ENCODE measurements at places on chromosomes 3 and 15.
A peak's percentile ranks its signal among the peaks of the same experiment; 100 is the strongest.

- DNase-seq: no peak
Observed at GRCh38 chr15:92749216-92749615, 93.6 kb upstream of the FAM174B start.

GRCh38 chr15:58419803-58420524 lies 11.8 kb upstream of the LIPC start:
- no peak for DNase-seq

- no peak for DNase-seq
Observed at GRCh38 chr15:73325191-73325861, 43.4 kb downstream of the HCN4 start.

DNA sequence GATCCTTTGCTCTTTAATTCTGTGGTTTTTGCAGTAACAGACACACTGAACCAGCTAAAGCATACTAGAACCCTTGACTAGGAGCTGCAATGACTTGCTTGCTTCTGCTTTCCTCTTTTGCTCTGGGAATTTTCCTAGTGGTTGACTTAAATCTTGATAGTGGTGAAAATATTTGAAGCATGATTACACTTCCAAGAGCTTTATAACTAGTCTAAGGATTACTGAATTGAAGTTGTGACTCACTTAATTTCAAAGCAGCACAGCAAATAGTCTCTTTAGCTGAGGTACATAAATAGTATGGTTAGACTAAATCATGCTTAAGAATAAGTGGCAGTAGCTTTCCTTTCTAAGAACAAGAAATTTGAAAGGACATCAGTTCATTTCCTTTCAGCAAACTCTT lies 513.5 kb upstream of the GBE1 start:
- DNase-seq: no peak

DNA sequence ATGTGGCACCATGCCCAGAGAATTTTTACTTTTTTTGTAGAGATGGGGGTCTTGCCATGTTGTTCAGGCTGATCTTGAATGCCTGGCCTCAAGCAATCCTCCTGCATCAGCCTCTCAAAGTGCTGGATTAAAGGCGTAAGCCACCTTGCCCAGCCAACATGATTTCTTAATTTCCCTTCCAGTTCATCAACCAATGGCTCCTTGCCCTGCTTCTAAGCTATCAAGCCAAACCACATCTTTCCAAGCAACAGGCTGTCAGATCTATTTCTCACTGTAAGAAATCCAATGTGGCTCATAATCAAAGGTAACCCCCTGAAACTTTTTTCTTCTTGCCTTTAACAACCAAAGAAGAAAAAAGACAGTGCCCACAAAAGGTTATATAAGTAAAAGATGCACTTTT lies 204.2 kb upstream of the ICE2 start:
- DNase-seq: no peak

DNA sequence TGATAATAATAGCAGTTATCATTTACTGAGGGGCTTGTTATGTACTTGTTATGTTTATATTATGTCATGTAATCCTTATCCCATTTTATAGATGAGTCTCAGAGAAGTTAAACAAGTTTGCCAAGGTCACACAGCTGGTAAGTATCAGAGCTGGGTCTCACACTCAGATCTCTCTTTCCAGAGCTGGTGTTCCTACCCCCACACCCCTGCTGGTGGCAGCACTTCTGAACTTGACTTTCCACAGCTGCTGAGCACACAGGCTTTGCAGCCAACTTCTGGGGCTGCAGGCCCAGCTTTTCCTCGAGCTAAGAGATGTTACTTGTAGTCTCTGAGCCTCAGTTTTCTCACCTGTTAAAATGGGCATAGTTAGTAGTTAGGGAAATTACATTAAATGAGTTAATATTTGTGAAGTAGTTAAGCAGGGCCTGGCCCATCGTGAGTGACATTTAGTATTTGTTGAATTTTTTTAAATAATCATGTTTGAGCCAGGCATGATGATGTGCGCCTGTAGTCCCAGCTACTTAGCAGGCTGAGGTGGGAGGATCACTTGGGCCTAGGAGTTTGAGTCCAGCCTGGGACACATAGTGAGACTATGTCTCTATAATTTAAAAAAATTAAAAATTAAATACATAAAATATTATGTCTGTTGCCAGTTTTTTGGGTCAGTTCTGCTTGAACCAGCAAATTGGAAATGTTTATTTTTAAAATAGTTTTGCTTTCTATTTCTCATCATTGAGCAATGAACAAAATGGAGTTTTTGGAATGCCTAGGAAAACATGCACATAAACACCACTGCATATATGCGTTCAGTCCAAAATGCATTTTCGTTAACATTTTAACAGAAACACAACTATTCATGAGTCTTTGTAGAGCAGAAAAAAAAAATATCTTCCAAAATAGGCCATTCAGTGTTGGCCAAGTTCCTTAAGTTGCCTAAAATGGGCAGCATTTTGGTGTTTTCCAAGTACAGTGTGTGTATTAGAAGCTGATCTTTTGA lies 87.3 kb downstream of the SMAD6 start:
- DNase-seq: peak; percentile 50

- peak; percentile 52 for DNase-seq
Observed at GRCh38 chr15:25710184-25710583, 152.9 kb downstream of the ATP10A start.

DNA sequence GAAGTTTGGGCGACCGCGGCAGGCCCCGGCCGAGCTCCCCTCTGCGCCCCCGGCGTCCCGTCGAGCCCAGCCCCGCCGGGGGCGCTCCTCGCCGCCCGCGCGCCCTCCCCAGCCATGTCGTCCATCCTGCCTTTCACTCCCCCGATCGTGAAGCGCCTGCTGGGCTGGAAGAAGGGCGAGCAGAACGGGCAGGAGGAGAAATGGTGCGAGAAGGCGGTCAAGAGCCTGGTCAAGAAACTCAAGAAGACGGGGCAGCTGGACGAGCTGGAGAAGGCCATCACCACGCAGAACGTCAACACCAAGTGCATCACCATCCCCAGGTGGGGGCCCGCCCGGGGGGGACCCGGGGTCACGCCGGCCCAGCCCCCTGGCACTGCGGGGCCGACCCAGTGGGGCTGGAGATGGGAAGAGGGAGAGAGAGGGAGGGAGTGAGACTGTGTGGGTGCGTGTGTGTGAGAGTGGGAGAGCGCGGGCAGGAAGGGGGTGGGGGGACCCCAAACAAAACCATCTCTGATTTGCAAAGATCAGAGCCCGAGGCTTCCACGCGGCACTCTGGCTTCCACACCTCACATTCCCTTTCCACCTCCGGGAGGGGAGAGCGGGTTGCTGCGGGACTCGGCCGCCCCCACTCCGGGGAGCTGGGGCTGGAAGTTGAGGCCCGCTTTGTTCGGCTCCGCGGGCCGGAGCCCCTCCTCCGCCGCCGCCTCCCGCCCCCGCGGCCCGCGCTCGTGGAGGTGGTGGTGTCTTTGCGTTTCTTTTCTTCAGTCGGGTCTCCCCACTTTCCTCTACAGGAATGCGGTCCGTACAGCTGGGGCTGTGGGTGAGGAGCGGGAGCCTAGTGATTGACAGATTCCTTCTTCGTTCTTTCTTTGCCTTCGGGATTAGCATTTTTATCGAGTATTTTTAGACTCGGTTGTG lies 898 bp downstream of the SMAD3 start:
- DNase-seq: peak; percentile 40

DNA sequence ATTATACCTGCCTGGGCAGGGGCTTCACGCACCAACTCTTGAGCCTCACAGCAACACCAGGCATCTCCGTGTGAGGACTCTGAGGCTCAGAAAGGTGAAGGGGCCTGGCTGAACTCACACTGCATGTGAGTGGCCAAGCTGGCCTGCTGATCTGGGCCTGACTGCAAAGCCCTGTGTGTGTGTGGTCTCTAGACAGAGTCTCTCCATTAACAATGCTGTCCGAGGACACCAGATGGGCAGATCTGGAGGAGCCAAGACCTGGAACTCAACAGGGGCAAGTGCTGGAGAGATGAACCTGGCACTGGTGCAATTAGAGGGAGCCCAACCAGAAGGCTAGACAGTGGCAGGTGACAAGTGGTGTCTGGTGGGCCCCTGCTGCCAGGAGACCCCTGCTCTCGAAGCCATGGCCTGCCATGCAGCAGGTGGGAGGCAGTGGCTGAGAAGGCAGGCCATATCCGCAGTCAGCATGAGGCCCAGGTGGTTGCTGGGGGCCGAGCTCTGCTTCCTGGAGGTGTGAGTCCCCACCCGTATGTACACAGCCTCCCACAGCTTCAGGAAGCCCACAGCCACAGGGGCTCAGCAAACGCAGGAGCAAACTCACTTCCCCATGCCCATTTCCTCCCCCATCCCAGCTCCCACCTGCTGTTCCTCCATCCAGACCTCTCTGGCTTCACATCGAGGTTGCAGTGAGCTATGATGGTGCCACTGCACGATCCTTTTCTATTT lies 39.0 kb downstream of the CYP11A1 start:
- no peak for DNase-seq

GRCh38 chr3:132006605-132007204 lies 28.1 kb downstream of the CPNE4 start:
- DNase-seq: peak; percentile 31

DNA sequence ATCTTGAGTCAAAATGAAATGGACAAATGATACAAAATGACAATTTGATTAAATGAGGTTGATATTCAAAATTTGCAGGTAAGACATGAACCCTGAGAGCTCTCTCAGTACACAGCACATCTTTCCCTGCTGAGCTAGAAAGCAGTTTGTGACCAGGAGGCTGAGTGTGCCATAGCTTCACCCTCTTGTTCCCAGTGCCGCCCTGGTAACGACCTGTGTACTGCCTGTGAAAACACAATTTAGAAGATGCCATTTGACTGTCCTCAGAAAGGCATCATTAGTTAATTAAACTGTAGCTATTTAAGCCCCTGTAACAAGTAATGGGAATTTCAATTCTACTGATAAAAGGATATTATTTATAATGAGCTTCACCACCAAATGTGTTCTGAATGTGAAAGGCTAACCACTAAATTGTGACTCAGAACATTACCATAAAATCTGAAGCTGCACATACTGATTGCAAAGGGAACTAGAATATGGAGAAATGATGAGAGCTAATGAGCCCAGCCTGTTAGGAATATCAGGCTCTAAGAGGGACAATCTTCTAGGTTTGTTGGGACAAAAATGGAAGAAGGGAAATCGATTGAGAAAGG lies 212.9 kb upstream of the ARPP21 start:
- no peak for DNase-seq

- no peak for DNase-seq
Observed at GRCh38 chr3:123064506-123064905, 2.3 kb upstream of the PDIA5 start.

- no peak for DNase-seq
Observed at GRCh38 chr3:167450675-167451074, 23.2 kb downstream of the SERPINI2 start.

- no peak for DNase-seq
Observed at GRCh38 chr15:74278207-74278606, 42.1 kb downstream of the CCDC33 start.

GRCh38 chr3:167160781-167161180 lies 219.3 kb downstream of the ZBBX start:
- no peak for DNase-seq

Measured in thyroid gland (tissue), 4 donors.